ENCODE measurements at places on chromosomes 16 and 17.

- DNase-seq: no peak
These were observed 6.6 kb downstream of the DEF8 start for GRCh38 chr16:89955001-89955685.

DNA sequence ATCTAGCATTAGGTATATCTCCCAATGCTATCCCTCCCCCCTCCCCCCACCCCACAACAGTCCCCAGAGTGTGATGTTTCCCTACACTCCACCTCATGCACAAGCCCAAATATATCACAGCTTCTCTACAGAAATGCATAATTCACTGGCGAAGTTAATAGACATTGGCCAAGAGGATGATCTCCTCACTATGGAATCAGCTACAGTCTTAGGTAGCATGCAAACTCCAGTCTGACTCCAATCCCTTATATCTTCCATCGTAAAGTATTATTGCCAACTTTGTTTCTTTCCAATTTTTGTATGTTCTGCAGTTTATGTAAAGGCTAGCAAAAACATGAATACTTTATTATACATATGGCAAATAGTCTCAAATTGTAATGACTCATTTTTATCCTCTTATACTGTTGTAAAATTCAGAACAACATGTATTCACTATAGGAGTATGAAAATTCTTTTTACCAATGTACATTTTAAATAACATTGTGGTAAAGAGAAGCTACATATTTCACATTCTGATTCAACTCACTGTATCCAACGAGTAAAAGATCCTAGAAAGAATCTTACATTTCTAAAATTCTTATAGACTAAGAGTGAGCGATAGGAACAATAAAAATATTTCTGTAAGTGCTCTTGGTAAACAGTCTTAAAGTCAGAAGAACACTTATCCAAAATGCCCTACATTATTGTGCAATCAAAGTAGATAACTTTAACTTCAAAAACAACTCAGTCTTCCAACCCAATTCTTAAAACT, 871 bp downstream of the ABCA8 start:
- no peak for DNase-seq

- no peak for DNase-seq
These were observed 69.2 kb downstream of the MAP2K4 start for GRCh38 chr17:12089809-12090384.

DNA sequence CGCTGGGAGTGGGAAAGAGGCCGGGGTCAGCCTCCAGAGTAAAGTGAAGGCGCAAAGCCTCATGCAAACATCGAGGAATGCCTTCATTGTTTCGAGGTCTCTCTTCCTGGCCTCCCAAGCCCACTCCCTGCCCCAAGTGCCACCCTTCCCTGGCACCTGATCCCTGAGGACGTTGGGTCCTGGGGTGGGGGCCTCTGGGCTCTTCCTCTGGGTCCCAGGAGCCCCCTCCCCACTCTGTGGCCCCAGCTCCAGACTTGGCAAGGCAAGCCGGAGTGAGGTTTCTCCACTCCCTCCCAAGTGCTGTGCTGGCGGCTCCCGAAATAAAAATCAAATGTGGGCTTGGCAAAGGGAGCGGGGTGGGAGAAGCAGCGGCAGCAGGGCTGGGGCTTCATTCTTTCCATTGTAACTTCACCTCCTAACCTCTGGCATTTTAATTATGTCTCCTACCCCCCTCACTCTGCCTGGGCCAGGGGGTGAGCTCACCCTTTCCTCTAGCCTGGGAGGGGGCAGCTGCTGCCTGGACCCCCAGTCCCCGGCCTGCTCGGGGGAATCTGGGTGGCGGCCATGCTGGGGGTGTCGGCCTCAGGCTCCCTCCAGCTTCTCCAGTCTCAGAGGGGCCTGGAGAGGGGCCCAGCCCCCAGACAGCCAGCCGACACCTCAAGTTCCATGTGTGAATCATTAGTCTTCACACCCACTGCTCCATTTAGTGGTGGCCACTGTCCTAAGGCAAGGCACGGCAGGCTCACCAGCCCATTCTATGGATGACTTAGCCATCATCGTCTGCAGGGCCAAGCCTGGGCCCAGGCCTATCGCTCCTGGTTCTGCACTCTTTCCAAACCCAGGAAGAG, 14.6 kb upstream of the TMEM92 start:
- no peak for DNase-seq

DNA sequence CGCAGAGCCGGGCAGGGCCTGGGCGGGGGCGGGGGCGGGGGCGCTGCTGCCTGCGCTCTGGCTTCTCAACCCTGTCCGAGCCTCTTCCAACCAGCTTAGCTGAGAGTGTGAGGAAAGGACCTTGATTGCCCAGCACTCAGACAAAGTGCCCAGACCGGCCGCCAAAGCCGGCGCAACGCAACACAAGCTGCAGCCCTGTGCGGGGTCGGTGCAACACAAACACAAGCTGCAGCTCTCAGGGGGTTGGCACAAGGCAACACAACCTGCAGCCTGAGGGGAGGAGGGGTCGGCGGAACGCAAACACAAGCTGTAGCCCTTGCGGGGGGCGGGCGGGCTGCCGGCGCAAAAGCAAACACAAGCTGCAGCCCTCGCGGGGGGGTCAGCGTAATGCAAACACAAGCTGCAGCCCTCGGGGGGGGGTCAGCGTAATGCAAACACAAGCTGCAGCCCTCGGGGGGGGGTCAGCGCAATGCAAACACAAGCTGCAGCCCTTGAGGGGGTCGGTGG, 60.0 kb downstream of the KLHDC4 start:
- DNase-seq: peak; percentile 49

DNA sequence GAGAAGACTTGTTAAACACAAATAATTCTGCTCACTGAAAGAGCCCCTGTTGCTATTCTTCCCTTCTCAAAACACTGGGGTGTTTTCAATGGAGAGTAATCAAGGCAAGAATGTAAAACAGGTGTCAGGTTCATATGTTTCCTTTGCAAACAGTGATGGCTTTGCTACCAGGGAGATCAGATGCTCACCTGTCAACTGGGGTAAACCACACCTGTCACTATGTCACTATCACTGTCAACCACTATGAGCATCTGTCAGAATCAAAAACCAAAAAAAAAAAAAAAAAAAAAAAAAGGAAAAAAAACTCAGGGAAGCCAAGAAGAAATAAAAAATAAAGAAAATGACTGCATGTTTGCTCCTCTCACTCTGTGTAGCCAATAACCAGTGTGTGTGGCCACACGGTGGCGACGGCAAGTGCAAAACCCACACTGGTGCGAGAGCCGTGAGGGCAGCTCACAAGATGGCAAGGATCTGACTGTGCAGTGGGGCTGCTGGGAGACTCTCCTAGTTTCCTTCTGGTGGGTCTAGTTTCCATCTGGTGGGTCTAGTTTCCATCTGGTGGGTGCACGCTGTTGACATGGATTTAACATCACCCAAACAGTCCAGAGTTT, 22.7 kb downstream of the USP22 start:
- peak; percentile 50 for DNase-seq

- DNase-seq: no peak
These were observed 16.2 kb downstream of the SKAP1 start for GRCh38 chr17:48413613-48414405.

DNA sequence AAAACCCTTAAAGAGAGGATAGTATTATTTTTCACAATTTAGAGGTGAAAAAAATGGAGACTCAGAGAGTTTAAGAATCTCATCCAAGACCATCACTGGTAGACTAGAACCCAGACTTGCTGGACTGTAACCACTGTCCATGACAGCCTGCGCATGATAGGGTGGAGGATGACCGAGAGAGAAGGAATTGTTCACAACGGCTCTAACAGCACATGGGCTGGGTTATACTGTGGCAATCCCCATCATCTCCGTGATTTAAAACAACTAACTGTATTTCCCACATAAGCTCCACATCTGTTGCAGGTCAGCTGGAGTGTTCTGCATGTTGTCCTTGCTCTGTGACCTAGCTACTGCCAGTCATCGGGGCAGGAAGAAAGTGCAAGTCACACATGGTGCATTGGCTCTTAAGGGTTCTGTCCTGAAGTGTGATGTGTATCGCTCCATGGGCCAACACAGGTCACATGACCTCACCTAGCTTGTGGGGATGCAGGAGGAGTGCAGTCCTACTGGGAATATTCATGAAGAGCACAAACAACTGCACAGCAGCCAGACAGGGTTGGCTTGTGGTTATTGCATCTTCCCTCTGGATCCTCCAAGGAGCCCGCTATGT, 131.2 kb upstream of the MPHOSPH6 start:
- no peak for DNase-seq

DNA sequence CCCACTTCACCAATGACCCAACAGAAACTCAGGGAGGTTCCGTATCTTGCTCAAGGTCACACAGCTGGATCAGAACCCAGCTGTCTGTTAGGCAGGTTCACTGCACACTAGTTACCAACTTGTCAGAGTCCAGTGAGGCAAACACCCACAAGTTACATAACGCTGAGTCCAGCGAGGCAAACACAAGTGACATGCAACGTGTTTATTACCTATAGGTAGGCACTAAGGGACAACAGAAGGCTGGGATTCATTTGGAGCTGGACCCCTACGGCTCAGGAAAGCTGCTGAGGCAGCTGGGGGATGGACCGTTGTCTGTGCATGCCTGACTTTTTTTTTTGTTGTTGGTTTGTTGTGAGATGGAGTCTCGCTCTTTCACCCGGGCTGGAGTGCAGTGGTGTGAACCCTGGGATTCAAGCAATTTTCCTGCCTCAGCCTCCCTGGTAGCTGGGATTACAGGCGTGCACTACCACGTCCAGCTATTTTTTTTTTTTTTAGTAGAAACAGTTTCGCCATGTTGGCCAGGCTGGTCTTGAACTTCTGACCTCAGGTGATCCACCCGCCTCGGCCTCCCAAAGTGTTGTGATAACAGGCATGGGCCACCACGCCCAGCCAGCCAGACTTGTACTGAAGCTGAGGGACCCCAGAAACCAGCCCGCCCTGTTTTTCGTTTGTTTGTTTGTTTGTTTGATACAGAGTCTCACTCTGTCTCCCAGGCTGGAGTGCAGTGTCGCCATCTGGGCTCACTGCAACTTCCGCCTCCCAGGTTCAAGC, 1.9 kb upstream of the RSAD1 start:
- no peak for DNase-seq

DNA sequence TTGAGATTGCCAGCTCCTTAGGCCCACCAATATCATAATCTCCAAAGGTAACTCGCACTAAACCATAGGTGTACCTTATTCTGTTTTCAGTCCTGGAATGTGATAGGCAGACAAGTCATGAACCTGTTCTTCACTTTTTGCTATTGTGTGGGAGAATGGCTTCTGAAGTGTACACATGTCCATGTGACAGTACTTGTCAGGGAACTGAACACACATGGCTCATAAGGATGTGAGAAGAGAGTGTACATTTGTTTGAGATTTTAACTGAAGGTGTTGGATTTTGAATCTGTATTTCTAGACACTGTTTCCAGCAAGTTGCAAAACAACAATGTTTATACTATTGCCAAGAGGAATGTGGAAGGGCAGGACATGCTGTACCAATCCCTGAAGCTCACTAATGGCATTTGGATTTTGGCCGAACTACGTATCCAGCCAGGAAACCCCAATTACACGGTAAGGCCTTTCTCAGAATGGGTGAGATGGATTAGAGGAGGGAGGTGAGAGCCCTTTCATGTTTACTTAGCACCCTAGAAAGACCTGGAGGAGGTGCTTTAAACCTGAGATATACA, 14.5 kb upstream of the RASL10B start:
- no peak for DNase-seq

- DNase-seq: no peak
These were observed 105.3 kb downstream of the IRX5 start for GRCh38 chr16:55035956-55036355.

DNA sequence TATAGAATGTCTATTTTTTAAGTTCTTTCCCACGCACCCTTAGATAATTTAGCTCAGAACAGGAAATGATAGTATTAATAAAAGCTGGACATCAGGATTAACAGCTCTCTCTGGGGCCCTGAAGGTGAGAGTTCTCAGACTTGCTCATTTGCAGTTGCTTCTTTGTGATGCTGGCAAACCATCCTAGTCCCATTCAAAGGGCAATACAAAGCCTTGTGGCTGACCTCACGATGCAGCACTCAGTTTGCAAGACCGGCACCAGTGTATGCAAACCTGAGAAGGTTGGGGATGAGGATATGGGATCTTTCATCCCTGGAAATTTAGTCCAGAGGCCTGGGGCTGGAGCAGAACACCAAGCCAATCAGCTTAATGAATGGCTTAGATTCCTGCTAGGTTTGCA, 29.3 kb downstream of the STH start:
- DNase-seq: no peak

DNA sequence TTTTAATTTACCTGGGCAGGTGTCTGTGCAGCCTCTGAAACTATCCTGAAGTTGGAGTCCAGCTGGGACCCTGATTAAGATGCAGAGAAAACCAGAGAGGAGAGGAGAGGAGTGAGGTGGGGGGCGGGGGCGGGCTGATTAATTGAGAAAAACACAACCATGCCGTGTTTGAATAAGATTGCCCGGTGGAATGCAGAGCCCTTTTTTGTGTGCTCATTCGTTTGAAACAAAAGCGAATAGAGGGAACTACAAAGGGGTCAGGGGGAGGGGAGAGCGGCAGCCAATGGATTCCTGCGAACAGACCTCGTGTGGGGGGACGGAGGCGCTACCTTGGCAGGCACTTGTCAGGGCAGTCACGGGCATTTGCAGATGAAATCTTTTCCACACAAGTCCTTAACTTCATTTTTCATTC, 355.8 kb downstream of the SOX9 start:
- DNase-seq: no peak

DNA sequence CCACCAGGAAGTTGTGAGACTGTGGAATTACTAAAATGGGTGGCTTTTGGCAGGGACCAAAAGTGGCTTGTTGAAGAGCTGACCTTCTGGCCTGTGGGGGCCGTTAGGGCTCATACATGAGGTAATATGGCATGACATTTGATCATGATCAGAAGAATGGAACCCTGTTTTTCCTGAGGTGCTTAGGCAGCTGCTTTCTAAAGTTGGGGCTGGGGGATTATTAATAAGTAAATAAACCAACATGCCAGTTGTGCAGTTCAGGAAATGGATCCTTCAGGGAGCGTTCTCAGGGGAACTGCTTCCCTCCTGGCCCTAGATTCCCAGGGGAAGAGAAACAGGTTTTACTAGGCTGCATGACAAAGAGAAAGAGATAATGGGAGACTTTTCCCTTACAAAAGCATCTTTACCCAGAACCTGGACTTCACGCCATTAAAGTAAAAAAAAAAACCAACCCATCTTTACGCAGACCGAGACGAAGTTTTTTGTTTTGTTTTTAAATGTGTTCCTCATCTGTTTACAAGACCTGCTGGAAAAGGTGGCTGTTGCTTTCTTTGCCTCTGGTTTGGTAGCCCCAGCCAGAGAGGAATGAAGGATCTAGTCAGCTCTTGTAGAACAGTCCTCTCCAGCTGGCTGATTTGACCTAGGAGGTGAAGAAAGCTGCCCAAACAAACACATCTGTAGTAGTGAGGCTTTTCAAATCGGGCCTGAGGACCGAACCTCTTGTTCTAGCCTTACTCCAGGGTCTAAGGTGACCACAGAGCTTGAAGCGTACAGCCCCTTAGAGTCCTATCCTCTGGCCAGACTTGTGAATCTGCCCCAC, 22.7 kb downstream of the YPEL2 start:
- no peak for DNase-seq

All from NCI-H1694 (cell line).